Ureter (tissue), 1 donor: ENCODE measurements at places on chromosomes 1 and 21.

GRCh38 chr21:30206551-30207251 is 9.2 kb downstream of the CLDN8 start:
- no peak for DNase-seq

- peak; percentile 62 for DNase-seq
These were observed 841 bp downstream of the SNX27 start for GRCh38 chr1:151612501-151613281.

DNA sequence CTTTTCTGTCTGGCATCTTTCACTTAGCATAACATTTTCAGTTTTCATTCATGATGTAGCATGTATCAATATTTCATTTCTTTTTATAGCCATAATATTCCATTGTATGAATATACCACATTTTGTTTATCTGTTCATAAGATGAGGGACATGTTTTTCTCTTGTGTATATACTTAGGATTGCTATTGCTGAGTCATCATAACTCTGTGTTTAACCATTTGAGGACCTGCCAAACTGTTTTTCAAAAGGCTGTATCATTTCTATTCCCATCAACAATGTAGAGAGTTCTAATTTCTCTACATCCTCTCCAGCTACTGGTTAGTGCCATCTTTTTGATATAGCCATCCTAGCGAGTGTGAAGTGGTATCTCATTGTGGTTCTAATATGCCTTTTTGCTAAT is 26.2 kb downstream of the MPZL1 start:
- DNase-seq: no peak

DNA sequence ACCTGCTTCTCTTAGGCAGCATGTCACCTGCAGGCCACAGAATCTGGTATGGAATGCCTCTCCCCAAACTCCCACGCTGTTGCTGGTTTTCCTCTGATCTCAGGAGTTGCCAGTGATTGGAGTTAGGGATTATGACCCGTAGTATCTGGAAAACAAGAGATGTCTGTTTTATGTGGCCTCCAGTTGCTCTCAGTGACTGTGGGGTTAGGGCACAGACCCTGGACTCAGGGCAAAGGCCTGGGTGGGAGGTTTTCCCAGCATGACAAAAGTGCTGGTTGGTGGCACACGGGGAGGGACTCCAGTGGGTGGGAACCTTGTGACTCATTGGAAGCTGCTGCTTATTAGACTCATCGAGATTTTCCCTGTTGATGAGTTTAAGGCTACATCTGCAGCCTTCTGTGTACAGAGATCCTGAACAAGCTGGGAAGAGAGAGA is at the start of gene NR1I3:
Gene NR1I3, minus strand, starts transcription at position 165 of the 435 bp plus-strand sequence. CDS start 1,638 bp downstream, outside the sequence.
- no peak for DNase-seq

- DNase-seq: no peak
These were observed 20.1 kb upstream of the MED18 start for GRCh38 chr1:28308750-28309149.

DNA sequence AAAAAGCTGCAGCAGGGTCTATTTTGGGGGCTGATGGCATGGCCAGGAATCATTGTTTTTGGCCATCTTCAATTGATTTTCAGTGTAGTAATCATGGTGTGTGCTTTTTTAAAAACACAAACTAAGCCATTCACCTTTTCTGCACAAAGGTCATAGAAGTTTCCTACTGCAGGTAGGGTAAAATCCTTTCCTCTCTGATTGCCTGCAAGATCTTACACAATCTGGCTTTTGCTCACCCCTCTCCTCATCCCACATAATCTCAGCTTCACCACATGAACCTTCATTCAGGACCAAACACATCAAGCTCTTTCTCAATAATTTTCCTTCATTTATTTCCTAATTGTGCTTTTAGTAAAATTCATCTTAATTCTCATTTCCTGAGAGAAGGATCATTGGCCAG is 38.3 kb upstream of the GBP5 start:
- DNase-seq: no peak

- no peak for DNase-seq
These were observed 231.1 kb upstream of the RUNX1 start for GRCh38 chr21:35280231-35280630.

GRCh38 chr1:7663451-7664146 is 107.5 kb upstream of the VAMP3 start:
- no peak for DNase-seq

DNA sequence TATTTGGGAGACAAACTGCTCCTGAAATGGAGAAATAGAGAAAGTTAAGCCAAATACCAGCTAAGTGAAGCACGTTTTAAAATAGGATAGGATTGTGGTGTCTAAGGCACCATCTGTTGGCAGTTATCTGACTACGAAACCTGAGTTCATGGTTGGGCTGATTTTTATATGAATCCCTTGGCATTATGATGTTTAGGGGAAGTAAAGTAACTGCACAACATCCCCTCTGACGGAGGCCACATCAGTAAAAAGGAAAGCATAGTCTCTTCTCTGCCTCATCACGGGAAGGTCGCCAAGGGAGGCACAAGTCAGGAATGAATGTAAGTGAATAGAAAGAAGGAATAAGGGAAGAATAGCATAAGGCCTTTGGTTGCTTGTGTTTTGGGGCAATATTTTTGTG is 128.0 kb downstream of the PRRX1 start:
- DNase-seq: no peak

DNA sequence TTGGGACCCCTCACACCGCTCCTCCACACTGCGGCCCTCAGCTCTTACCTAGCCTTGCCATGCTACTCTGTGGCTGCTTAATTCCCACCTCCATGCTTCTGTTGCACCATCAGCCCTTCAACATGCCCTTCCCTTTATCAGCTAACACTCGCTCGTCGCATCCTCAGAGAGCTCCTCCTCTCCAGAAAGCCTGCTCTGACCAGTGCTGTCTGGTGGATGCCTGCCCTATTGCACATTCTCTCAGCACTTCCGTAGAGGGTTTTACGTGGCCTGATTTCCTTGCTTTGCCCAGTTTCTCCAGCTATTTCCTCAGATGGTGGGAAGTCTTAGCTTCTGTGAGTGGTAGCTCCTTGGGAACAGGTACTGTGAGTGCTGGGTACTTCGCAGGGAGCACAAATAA is 10.3 kb upstream of the LAD1 start:
- no peak for DNase-seq

GRCh38 chr1:155178441-155179111 is 4.9 kb downstream of the TRIM46 start:
- DNase-seq: peak; percentile 44

DNA sequence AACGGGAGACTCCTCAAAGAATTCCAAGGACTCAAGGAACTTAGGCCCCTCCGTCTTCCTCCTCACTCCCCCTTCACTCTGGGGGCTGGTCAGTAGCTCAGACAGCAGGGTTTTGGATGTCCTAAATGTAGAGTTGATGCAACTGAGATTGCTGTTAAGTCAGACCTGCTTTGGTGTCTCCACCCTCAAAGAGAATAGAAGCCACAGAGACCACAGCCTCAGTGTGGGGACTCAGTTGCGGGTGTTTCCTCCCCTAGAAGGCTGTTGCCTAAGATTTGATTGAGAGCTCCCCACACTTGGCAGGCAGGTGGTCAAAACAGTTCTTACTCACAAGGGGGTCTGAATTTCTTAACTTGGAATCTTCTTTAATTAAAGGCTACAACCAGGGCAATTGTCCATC is 7.6 kb downstream of the MAN1C1 start:
- DNase-seq: no peak

DNA sequence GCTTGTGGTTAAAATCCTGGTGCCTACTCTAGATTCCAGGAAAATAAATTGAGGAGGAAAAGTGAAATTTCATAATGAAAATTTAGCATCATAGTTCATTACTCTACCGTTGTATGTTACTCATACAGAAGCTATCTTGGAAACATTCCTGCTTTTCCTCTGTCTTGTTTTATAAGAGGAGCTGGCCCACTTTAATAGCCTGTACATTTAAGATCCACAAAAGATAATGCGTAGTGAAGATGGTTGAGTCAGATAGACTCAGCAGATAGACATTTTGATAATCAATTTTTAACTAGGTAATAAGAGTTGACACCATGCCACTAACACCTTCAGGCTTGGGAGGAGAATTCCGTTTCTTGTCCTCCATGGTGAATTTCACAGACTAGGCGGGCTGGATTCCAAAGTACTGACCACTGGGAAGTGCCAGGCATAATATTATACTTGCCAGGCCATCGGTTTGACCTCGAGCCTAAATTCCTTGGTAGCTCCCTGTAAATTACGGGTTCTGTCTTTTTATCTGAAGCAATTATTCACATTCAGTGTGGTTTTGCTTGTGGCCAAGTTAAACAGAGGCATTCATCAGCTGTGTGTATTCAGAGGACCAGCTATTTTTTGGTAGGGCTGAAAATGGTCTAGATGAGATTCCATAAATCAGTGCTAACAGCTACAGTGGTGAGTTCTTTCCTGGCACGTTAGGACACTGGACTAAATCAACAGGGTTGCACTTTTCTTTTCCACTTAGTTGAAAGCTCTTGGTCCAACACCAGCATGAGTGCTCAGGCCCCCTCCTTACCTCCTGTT is 111.9 kb upstream of the KAZN start:
- DNase-seq: peak; percentile 50

- DNase-seq: no peak
These were observed 209.2 kb downstream of the ZNF326 start for GRCh38 chr1:90204023-90204590.

DNA sequence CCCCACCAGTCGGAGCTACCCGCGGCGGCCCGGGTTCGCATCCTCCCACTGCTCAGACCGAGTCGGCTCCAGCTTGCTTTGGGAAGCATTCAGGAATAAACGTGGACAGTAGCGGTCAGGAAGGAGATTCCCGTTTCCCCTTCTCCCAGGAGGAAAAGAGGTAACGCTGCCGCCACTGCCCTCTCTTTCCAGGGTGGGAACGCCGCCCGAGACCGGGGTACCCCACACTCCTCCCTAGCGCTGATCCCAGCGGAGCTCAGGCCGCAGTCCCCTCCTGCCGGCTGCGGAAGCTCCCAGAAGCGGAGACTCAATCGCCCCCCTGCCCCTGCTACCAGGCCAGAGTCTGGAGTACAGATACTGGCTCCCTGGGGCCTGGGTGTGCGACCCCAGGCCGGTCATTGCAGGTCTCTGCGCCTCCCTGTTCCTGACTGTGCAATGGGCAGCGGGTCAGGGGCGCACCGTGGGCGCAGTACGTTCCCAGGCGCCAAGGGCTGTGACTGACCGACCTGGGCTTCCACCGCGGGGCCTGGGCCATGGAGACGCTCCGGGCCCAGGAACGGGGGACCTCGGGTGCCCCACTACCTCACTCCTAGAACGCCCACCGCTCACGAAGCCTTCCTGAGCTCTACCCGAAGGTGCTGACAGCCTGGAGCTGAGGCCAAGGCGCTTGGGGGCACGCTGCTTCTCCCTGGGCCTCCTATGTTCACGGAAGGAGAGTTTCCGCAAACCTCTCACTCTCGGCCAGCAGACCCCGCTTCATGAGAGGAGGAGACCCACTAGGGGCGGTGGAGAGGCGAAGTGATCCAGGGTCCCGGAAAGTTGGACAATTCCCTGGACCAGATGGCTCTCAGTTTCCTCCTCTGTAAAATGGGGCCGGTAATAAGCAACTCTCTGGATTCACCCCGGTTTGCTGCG is 7.8 kb downstream of the DMRTA2 start:
- no peak for DNase-seq

- DNase-seq: no peak
These were observed 32.1 kb upstream of the PLPPR4 start for GRCh38 chr1:99232172-99232571.

DNA sequence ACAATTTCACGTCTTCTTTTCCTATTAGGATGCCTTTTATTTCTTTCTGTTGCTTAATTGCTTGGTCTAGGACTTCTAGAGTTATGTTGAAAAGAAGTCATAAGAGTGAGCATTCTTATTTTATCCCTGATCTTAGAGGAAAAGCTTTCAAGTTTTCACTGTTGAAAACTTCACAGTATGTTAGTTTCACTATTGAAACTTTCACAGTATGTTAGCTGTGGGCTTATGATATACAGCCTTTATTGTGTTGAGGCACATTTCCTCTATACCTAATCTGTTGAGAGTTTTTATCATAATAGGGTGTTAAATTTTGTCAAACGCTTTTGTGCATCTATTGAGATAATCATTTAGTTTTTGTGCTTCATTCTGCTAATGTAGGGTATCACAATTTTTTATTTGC is 227.1 kb downstream of the LHX8 start:
- DNase-seq: no peak

GRCh38 chr1:230189341-230189740 is 122.3 kb downstream of the GALNT2 start:
- no peak for DNase-seq

GRCh38 chr21:45525910-45526306 is 16.3 kb downstream of the SLC19A1 start:
- DNase-seq: peak; percentile 39

DNA sequence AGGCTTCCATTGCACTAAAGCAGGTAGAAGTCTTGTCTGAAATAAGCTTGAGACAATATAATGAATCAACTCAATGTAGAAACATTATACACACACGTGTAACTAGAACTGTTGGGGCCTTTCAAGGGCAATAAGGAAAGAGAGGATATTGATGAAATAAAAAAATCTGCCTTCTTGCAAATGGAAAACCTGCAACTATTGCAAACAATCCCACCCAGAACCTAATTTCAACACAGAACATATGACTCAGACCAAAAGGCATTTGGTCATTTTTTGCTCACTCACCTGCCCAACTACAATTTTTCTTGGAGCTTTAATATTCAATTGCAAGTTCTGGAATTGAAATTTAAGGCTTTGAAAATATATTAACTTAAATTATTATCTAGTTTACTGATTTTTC is 900.1 kb downstream of the TTLL7 start:
- no peak for DNase-seq

DNA sequence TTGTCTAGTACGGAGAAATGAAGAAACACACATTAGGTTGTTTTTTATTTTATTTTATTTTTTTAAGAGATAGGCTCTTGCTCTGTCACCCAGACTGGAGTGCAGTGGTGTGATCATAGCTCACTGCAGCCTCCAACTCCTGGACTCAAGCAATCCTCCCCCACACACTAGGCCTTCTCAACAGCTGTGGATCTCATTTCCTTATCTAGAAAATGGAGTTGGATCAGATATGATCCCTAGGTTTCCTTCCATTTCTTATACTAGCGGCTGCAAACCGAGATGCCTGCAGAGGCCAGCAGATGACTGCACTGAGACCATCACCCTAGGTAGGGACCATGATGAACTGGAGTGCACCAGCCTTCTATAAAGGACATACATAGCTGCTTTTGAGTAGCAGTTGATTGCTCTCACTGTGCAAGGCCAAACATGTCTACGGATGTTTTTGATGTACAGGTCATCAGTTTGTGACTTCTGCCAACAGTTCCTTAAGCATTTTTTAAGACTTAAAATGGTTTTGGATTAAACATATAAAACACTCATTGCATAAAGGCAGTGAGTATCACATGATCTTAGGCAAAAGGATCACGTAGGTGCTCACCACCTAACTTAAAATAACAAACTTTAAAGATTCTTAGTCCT is 11.4 kb upstream of the KLHL12 start:
- no peak for DNase-seq

- DNase-seq: no peak
These were observed 61.7 kb downstream of the ARID4B start for GRCh38 chr1:235266325-235266724.

- DNase-seq: peak; percentile 46
These were observed 6.1 kb upstream of the IGFN1 start for GRCh38 chr1:201184307-201185122.
